Hippocampal formation (tissue), 2 donors: ENCODE measurements at places on chromosomes 1 and 21.

DNA sequence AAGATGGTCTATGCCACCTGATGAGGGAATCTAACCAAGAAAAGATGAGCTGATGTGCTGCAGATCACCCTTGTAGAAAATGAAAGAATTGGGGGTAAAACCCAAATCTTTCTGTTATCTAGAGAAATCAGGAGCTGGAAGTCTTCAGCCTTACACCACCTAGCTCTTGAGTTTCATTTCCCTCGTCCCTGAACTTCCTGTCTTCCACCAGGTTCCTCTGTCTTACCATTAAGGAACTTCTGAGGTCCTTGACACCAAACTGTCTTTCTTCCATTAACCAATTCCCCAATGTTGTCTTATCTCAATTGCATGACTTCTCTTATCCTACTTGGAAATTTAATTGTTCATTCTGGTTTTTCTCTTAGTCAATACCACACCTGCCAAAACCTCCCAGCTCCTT is 31.5 kb downstream of the LPAR3 start:
- DNase-seq, result no peak

DNA sequence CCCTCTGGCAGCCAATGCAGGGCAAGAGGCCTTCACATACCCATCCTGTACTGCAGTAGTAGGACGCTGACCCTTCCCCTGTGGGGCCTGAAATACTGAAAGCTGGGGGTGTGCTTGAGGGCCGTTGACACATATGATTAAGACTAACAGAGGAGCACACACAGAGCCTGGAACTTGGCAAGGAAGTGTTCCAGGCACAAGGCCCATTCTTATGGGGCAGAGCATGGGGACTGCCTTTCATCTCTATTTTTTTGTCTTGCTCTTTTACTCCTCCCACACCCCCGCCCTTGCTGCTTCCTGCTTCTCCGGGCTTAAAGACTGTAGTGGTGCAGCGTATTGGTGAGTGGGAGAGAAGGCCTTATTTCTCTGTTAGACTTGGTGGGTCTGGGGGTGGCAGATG is 137.4 kb downstream of the BACH1 start:
- no peak for DNase-seq

GRCh38 chr21:46116189-46116775 is 18.4 kb downstream of the COL6A2 start:
- no peak for DNase-seq

GRCh38 chr1:46517932-46518498 is 28.4 kb downstream of the DMBX1 start:
- no peak for DNase-seq

GRCh38 chr1:3235496-3235895 is 166.5 kb downstream of the PRDM16 start:
- no peak for DNase-seq

DNA sequence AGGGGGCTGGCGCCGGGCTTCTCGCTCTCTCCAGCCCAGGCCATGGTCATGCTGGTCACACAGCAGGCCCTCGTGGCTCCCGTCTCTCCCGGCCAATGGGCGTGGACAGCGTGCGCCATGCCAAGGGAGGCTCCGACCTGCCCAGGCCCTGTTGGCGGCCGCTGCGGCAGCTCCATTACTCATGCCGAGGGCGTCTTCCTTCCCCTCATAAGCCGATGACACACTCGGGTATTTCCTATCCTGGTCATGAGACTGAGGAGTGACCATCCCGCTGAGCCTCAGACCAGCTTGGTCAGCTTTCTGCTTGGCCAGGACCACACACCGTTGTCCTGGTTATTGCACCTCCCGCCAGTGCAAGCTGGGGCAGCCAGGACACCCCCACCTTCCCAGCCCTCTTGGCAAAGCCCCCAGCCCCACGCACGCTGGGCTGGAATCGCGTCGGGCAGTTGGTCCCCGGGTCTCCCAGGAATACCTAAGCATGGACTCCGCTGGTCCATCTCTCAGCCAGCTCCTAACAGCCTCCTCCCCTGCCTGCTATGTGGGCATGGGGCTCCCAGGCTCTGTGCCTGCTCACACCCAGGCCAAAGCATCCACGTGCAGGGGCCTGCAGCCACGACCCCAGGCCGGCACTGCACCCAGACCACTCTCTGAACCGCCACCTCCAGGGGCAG is 49.8 kb downstream of the ARHGEF16 start:
- peak; percentile 24 for DNase-seq

GRCh38 chr1:2459757-2460156 is 16.3 kb upstream of the PLCH2 start:
- DNase-seq, result peak; percentile 74

GRCh38 chr1:206708882-206709281 is 24.2 kb downstream of the MAPKAPK2 start:
- no peak for DNase-seq

DNA sequence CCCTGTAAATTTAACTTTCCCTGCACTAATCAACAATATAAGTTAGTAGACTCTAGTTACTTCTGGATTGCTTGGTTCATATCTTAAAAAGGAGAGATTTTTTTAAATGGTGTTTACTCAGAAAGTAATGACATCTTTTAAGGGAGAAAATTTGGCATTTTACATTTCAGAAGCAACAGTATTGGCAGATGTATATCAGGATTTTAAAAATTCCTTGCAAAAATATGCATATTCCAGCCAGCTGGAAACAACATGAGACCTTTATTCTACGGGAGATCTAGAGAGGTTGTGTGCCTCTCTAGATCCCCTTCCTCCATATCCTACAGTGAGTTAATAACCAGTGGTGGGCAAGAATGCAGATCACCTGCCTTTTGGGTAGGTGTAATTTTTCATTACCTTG is 848.2 kb downstream of the USP25 start:
- no peak for DNase-seq

DNA sequence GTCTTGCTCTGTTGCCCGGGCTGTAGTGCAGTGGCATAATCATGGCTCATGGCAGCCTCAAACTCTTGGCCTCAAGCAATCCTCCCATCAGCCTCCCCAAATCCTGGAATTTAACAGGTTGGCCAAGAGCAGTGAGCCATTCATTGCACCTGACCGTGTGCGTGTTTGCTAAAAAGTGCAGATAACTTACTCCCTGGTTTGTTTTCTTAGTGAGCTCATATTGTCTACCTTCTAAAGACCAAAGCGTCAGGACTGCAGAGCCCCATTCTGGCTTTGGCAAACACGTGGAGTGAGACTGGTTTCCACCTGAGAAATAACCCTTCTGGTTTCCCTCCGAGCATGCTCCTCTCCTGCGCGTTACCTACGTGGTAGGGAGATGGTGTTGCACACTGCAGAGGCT is 32.2 kb upstream of the CA6 start:
- no peak for DNase-seq

DNA sequence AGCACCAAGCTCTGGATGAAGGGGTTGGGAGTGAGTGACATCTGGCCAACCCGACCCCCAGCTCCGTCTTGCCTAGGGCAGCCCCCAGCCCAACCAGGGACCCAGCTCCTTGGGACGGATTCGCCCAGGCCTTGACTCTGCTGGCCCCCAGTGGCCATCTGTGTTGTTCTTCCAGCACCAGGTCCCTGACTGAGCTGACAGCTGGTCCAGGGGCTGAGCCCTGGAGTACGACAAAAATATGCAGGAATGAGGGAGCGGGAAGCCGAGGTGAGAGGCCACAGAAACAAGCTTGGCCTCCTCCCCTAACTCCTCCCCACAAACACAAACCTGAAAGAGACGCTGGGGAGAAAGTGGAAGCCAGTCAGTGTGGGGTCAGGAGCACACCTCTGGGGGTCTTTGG is 55.0 kb upstream of the PAX7 start:
- DNase-seq, result no peak

DNA sequence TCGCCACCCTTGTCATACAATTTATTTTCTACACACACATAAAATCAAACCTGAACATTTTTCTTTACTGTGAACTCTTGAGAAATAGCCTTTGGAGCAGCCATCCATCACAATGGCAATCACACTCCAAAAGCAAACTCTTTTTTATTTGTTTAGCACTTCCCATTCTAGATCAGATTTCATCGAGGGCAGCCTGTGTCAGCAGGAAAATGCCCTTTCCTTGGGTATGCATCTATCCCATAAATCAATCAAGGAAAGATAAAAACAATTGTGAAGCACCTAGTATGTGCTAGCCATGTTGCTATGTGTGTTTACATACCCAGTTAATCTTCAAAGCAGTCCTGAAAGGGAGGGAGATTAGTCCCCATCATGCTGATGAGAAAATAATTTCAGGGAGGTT is 484.1 kb upstream of the USP24 start:
- no peak for DNase-seq

DNA sequence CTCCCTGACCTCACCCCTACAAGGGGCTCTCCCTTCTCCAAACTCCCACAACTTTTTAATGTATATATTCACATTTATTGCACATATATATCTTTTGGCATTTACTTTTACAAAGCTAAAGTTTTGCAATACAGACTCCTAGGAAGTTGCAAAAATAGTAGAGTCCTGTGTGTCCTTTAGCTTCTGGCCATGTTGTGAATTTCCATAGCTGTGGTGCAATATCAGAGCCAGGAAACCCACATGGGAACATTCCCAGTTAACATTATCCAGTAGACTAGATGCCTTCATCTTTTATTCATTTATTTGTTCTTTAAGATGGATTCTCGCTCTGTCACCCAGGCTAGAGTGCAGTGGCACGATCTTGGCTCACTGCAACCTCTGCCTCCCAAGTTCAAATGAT is 343.0 kb downstream of the PCP4 start:
- DNase-seq, result no peak

GRCh38 chr1:55974714-55975441 is 604.5 kb downstream of the PLPP3 start:
- no peak for DNase-seq

DNA sequence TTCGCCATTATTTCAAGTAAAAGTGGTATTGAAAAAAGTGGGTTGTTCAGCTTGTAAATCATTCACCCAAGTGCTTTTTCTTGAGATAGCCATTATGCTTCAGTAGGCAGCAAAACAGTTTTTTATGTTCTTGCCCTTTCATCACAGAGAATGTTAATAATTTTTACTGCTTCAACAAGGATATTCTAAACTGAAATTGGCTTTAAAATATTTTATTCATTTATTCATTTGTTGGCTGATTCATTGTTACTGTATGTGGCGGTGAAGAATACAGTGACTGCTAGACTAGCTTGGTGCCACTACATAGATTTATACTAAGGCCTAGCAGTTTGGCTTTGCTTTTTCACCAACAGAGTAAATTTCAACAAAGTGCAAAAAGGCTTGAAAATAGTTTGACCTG is 121.5 kb downstream of the OLFML2B start:
- DNase-seq, result no peak

GRCh38 chr1:226549094-226549936 is 751 bp downstream of the STUM start:
- DNase-seq, result no peak

- DNase-seq, result no peak
These were observed 45.2 kb downstream of the PRDM16 start for GRCh38 chr1:3114131-3114744.

- DNase-seq, result no peak
These were observed 7.6 kb upstream of the HJV start for GRCh38 chr1:146029117-146029516.

- no peak for DNase-seq
These were observed 272.9 kb downstream of the NEGR1 start for GRCh38 chr1:72009173-72010093.

DNA sequence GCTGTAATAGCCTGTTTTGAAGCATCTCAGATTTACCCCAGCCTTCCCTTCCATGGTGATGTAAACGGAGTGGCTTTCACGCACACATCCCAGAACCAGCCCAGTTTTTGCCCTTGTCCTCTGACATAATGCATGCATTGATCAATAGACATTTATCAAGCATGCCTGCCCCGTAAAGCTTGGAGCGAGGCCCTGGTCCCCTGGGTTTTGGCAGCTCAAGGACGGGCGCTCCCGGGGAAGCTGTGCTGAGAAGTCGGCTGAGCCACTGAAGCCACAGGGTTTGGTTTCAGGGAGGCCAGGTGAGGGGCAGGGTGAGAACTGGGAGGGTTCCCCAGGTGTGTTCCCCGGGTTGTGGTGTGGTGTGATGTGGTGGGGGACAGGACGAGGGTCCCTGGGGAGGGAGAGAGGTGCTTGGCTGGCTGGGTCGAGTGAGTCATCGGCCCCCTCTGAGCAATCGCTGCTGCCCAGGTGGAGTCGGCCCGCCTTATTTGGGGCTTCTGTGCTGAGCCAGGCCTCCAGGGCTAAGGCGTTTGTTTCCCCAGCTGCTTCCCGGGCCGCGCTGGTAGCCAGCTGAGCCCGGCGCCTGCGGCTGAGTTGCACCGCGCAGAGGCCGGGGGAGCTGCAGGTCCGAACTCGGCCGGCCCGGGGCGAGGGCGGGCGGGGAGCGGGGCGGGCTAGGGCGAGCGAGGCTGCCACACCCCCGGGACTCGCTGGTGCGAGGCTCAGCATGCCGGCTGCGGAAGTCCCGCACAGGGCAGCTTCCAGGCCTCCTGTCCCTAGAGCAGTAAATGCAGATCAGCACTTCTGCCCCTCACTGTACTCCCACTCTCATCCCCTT is 23.6 kb downstream of the ATP2B4 start:
- no peak for DNase-seq

GRCh38 chr21:35652196-35652595 is 408.1 kb downstream of the SETD4 start:
- no peak for DNase-seq

- DNase-seq, result no peak
These were observed 40.7 kb upstream of the TENT5C start for GRCh38 chr1:117565076-117565556.

DNA sequence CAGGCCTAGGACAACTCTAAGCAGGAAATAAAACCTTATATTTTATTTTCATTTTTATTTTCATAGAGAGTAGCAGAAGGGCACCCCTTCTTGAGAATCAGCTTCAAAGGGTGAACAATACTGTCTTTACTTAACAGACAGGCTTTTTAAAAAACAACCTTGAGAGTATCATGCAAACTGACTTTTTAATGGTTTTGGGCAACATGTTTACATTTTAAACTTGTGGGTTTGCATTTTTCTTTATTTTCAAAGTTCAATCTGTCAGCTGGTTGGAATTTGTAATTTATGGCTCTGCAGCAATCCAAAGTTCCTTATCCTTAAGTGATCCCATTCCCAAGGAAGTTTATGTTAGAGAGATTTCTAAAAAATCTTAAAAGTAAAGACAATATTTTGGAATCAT is 392.3 kb upstream of the ADAMTS5 start:
- DNase-seq, result no peak

DNA sequence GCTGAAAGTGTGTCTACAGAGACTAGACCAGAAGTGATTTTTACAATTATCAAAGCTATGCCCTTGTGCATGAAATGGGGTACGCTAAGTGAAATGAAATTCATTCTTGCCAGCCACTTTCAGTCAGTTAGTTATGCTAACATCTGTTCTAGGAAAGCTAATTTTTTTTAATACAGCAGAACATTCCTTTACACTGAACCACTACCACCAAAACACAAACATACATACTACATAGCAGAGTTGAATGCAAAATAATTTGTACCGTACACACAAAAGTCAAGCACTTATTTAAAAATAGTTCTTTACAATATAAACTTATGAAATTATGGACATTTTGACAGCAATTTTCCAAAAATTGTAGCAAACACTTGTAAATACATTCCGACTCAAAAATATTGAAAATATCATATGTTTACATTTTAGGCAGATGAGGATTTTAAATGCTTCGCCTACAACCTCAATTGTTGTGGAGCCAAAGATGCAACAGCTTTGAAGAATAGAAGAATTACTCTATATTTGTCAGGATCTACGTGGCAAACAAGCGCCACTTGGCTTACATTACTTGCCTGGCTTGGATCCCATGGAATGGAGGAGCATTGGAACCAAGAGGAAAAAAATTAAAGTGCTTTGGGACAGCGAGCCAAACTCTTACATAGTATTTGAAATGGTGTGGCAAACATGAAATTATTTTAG is 30.6 kb downstream of the WLS start:
- no peak for DNase-seq

GRCh38 chr1:1069056-1069710 is 4.9 kb downstream of the RNF223 start:
- DNase-seq, result no peak

GRCh38 chr1:156146020-156146768 is 7.2 kb upstream of the SEMA4A start:
- peak; percentile 85 for DNase-seq
